ENCODE measurements at places on chromosomes 12 and 14.

- no peak for DNase-seq
- peaks cover 26% of the 10 kb centered on the region for H3K4me1 ChIP-seq
- no peak overlapping the region for H3K4me3 ChIP-seq
- no peaks in the 10 kb centered on the region for H3K27me3 ChIP-seq
These were observed 5.6 kb downstream of the ORMDL2 start for GRCh38 chr12:55823419-55823818.

DNA sequence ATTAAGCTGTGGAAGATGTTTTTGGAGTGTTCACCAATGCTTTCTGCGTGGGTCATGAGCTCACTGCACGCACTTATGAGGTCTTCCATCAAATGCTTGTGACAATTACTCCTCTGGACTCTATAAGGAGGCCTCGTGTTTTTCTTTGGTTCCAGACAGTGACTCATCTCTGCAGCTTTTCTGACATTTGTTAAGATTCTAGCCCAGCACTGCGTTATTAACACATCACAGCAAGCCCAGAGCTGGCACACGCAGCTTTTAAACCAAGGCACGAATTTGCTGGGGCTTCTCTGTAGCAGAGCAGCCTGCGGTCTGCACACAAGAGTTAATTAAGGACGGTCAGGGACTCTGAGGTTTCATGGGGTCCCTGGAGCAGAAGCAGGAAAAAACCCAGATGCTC, 16.9 kb downstream of the MEG3 start:
- H3K27ac ChIP-seq = no peak overlapping the region
- H3K27me3 ChIP-seq = no peaks in the 10 kb centered on the region
- H3K4me3 ChIP-seq = no peak overlapping the region
- no peaks in the 10 kb centered on the region for H3K36me3 ChIP-seq
- no peaks in the 10 kb centered on the region for H3K4me1 ChIP-seq
- DNase-seq = no peak

DNA sequence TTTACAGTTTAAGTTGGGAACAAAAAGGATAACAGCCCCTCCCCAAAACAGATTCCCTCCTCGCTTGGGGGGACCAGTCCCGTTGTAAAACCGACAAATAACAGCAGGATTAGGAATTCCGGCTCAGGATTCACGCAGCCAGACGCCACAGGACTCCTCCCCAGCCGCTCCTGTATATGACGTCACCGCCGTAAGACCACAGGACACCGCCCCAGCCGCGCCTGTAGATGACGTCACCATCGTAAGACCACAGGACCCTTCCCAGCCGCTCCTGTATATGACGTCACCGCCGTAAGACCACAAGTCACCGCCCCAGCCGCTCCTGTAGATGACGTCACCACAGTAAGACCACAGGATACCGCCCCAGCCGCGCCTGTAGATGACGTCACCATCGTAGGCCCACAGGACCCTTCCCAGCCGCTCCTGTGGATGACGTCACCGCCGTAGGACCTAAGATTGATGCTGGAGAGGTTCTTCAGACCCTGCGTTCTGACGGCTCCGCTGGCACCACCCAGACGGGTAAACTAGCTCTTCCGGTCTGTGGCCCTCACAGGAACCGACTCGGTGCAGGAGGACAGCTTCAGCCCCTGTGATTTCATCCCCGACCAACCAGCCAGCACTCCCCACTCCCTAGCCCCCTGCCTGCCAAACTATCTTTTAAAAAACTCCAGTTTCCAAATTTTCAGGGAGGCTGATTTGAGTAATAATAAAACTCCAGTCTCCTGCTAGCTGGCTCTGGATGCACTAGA, 43.9 kb upstream of the FBRSL1 start:
- no peak overlapping the region for H3K4me3 ChIP-seq
- H3K27ac ChIP-seq = no peak overlapping the region
- peak; percentile 33 for DNase-seq
- H3K27me3 ChIP-seq = no peaks in the 10 kb centered on the region
- H3K36me3 ChIP-seq = no peaks in the 10 kb centered on the region

- no peaks in the 10 kb centered on the region for H3K27me3 ChIP-seq
- H3K4me3 ChIP-seq = no peak overlapping the region
These were observed 16.7 kb downstream of the KMT2D start for GRCh38 chr12:49043856-49044258.

GRCh38 chr14:60981633-60982455, 799 bp downstream of the SLC38A6 start:
- H3K4me3 ChIP-seq = peak overlapping the region; percentile 69
- no peaks in the 10 kb centered on the region for H3K27me3 ChIP-seq
- DNase-seq = no peak
- peaks cover 14% of the 10 kb centered on the region for H3K4me1 ChIP-seq

DNA sequence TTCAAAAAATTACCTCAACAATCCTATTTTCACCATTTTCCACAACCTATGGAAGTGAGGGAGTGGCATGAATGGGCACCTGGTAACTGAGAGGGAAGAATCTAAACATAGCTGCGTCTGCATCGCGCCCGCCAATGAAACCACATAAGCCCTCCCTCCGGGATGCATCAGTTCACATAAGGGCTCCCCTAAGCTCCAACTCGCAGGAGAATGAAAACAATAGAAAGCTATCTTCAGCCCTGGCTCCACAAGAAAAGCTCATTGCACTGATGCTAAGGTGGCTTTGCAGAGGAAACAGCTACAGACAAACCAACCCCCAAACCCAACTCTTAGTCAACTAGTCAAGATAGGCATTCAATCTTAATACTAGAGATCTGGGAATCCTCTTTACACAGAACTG, 173.3 kb downstream of the FOXN3 start:
- DNase-seq = no peak
- H3K4me1 ChIP-seq = peaks cover 22% of the 10 kb centered on the region
- H3K4me3 ChIP-seq = no peak overlapping the region
- no peak overlapping the region for H3K27ac ChIP-seq

GRCh38 chr12:8108808-8109398, 14.5 kb upstream of the CLEC4A start:
- H3K27ac ChIP-seq = no peak overlapping the region
- peak; percentile 75 for DNase-seq
- no peak overlapping the region for H3K4me3 ChIP-seq
- H3K4me1 ChIP-seq = no peaks in the 10 kb centered on the region

DNA sequence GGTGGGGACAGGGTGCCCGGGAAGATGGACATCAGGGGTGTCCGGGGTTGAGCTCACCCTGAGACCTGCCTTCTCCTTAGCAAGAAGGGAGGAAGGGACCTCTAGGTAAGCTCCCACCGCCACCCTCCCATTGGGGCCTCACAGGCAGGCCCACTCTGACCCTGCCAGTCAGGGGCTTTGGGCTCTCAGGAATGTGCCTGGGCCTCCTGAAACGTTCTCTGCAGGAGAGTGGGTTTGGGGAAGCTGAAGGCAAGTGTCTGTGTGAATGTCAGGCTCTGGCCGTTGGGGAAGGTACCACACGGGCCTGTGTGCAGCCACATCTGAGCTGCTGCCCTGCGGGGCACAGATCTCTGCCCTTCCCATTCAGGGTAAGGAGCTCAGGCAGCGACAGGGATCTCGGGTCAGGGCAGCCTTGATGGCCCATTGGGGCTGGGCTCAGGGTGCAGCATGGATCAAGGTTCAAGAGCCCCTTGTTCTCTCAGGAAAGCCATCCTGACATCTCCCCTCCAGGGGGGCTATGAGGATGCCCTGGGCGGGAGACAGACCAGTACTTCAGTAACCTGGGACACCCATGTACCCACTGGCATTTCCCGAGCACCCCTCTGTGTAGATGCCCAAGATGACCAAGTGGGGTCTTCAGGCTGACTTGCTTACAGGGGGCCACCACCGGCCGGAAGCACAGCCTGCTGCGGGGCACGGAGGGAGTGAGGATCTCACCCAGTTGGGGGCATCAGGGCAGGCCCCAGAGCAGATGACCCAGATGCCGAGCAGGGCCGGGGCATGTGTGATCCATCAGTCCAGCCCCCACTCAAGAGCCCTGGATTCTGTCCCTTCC, 29.7 kb downstream of the FAM222A start:
- H3K27ac ChIP-seq = no peak overlapping the region
- H3K4me1 ChIP-seq = no peaks in the 10 kb centered on the region
- no peaks in the 10 kb centered on the region for H3K36me3 ChIP-seq
- no peak for DNase-seq

- no peaks in the 10 kb centered on the region for H3K27me3 ChIP-seq
- DNase-seq = no peak
- no peak overlapping the region for H3K4me3 ChIP-seq
- no peak overlapping the region for H3K27ac ChIP-seq
- H3K4me1 ChIP-seq = no peaks in the 10 kb centered on the region
These were observed 311.7 kb upstream of the E2F7 start for GRCh38 chr12:77377116-77377515.

DNA sequence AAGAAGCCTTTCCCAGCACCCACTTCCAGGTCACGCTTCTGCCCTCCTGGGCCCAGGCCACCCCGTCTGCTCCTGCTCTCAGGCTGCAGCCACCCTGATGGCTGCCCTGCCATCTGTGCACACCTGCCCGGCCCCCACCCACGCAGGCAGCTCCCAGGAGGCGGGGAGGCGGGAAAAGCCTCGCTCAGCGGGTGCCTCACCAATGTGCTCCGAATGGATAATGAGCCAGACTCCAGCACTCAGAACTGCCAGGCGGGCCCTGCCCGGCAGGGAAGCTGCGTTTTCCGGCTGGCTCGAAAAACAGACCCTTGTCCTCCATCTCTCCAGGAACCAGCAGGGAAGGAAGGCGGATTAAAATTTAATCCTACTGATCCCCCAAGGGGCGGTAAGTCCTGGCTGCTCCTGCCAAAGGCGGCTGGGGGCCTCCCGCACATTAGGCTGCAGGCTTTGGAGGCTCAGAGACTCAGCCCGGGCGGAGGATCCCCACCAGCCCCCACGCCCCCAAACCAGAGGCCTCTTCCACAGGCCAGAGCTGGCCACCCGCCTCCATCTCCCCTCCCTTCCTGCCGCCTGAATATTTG, 104.0 kb downstream of the NCOR2 start:
- no peak overlapping the region for H3K4me3 ChIP-seq
- no peaks in the 10 kb centered on the region for H3K4me1 ChIP-seq
- no peak overlapping the region for H3K27ac ChIP-seq
- H3K27me3 ChIP-seq = no peaks in the 10 kb centered on the region
- H3K36me3 ChIP-seq = peaks cover 18% of the 10 kb centered on the region
- DNase-seq = no peak

- peak; percentile 52 for DNase-seq
- H3K36me3 ChIP-seq = no peaks in the 10 kb centered on the region
- peaks cover 15% of the 10 kb centered on the region for H3K4me1 ChIP-seq
- H3K27me3 ChIP-seq = no peaks in the 10 kb centered on the region
These were observed 166.9 kb upstream of the DIO2 start for GRCh38 chr14:80378084-80378690.

- no peaks in the 10 kb centered on the region for H3K27me3 ChIP-seq
- DNase-seq = no peak
- no peaks in the 10 kb centered on the region for H3K36me3 ChIP-seq
- H3K4me1 ChIP-seq = peaks cover 9% of the 10 kb centered on the region
- H3K4me3 ChIP-seq = no peak overlapping the region
- H3K27ac ChIP-seq = no peak overlapping the region
These were observed 22.5 kb downstream of the LRP6 start for GRCh38 chr12:12244341-12244740.

DNA sequence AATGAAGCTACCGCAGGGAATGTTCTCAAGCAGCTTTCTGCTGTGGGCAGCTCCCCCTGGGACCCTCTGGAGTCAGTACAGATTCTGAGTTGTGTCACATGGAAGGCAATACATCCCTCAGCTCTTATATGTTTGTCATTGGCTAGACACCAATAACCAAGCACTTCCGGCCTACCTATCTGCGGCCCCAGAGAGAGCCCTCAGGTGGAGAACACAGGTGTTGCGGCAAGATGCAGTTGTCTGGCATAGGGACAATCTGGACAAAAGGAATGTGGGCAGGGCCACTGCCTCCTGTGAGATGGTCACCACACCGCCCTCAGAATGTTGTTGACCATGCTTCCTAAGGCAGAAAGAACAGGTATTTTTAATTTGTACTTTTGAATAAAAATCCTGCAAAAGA, 118.7 kb downstream of the BRMS1L start:
- H3K27me3 ChIP-seq = no peaks in the 10 kb centered on the region
- H3K27ac ChIP-seq = no peak overlapping the region
- DNase-seq = peak; percentile 19
- no peaks in the 10 kb centered on the region for H3K4me1 ChIP-seq
- no peak overlapping the region for H3K4me3 ChIP-seq
- H3K36me3 ChIP-seq = no peaks in the 10 kb centered on the region

DNA sequence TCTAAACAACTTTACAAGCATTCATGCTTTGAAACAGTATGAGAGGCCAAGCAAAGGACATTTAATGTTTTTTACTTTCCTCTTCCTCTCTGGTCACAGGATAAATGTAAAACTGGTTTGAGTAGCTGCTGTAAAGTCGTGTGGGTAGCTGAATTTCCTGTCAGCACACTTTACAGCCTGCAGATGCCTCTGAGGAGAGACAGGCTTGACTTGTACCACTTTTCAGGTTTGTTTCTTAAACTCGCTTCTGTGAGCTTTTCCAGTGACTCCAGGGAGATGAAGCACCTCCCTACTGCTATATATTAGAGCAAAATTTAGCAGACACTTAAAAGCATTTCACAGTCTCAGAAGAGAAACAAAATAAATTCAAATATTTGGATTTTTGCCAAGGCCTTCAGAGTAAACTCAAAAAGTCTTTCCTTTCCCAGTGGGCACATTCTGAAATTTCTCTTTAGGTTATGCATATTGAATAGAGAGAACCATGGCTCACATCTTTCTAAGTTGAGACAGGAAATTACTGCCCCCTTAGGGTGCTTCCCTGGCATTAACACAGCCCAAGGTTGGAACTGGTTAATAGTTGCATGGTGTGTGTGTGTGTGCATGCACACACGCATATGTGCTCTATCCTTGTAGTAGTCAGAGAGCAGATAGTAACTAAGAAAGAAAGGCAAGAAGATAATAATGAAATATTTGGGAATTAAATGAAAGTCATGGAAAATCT, 557.3 kb upstream of the MIS18BP1 start:
- no peak overlapping the region for H3K27ac ChIP-seq
- peaks cover 9% of the 10 kb centered on the region for H3K4me1 ChIP-seq
- H3K36me3 ChIP-seq = no peaks in the 10 kb centered on the region

GRCh38 chr14:90483117-90483516, 86.3 kb downstream of the CALM1 start:
- no peaks in the 10 kb centered on the region for H3K4me1 ChIP-seq
- no peak for DNase-seq
- H3K4me3 ChIP-seq = no peak overlapping the region
- H3K36me3 ChIP-seq = no peaks in the 10 kb centered on the region
- no peaks in the 10 kb centered on the region for H3K27me3 ChIP-seq

- peak overlapping the region; percentile 94 for H3K27ac ChIP-seq
- H3K27me3 ChIP-seq = no peaks in the 10 kb centered on the region
- no peak overlapping the region for H3K4me3 ChIP-seq
- H3K36me3 ChIP-seq = no peaks in the 10 kb centered on the region
- peaks cover 57% of the 10 kb centered on the region for H3K4me1 ChIP-seq
- peak; percentile 84 for DNase-seq
These were observed 169.9 kb upstream of the HIF1A start for GRCh38 chr14:61525293-61526011.
